ENCODE measurements at places on chromosomes 2 and 18.

DNA sequence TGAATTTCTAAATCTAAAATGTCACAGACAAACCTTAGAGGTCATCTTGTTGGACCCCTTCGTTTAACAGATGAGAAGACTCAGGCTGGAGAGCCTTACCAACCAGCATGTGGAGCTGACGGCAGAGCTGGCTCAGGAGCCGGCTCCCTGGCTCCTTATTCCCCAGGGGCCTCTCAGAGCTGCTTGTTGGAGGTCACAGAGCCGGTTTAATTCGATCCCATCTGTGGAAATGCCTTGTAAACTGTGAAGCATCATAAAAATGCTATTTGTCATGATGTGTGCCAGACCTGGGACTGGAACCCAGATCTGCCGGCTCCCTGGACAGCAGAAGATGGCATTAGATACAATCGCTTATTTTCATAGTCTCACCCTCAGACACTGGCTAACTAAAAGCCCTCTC, 8.2 kb upstream of the CIB4 start:
- DNase-seq, result no peak

DNA sequence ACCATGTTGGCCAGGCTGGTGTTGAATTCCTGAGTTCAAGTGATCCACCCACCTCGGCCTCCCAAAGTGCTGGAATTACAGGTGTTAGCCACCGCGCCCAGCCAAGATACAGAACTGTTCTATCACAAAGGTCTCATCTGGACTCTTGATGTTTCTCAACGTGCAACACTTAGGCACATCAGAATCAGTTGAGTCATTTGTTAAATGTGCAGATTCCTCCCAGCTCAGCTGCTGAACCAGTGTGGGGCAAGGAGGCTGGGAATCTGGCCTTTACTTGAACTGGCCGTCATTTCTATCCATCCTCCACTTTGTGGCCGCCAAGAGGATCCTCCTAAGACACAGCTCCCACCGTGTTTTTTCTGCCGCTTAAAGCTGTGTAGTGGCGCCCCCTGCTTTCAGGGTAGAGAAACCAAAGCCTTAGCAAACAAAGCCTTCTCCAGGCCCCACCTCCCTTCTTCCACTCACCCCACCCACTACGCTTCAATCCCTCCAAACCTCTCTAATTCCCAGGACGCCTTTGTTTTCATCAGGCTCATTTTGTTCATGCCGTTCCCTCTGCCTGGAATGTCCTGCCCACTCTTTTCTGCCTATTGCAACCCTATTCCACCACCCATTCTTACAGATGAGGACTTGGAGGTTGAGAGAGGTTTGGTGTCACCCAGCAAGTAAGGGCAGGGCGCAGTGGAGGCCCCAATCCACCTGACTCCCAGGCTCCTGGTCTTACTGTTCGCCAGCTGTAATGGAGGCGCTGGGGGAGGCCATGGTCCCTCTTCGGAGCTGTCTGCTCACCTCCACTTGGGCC, 776 bp upstream of the SPEG start:
- DNase-seq, result peak; percentile 64

DNA sequence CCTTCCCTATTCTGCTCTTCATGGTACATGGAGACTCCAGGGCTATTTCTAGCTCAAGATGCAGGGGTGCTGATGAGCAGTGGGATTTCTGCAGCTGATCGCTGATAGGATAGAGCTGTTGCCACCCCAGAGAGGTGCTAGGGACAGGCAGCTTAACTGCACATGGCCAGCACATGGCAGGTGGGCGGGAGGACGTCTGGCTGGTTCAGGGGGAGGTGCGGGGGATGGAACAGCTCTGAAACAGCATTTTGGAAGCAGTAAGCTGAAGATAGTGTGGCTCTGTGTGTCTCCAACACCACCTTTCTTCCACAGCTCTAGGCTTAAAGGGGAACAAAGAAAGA, 151.9 kb upstream of the PELI1 start:
- no peak for DNase-seq

DNA sequence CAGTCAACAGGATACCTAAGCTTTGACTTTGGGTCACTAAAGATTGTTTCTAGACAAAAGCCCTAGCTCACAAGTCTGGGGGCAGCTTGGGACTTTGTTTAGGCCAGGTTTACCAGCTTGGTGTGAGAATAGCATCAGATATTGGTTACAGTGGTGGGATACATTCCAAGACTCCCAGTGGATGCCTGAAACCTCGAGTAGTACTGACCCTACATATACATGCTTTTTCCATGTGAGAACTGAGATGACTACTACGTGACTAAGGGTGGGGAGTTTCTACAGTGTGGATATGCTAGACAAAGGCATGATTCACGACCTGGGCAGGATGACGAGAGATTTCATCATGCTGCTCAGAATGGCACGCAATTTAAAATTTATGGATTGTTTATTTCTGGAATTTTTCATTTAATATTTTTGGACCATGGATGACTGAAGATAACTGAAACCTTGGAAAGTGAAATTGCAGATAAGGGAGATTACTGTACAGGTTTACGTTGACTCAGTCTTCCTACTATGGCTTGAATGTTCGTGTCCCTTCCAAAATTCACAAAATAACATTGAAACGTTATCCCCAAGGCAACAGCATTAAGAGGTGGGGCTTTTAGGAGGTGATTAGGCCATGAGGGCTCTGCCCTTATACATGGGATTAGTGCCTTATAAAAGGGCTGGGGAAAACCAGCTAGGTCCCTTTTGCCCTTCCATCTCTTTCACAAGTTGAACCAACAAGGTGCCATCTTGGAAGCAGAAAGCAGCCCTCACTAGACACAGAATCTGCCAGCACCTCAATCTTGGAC, 50.2 kb upstream of the CTAGE1 start:
- DNase-seq, result no peak

DNA sequence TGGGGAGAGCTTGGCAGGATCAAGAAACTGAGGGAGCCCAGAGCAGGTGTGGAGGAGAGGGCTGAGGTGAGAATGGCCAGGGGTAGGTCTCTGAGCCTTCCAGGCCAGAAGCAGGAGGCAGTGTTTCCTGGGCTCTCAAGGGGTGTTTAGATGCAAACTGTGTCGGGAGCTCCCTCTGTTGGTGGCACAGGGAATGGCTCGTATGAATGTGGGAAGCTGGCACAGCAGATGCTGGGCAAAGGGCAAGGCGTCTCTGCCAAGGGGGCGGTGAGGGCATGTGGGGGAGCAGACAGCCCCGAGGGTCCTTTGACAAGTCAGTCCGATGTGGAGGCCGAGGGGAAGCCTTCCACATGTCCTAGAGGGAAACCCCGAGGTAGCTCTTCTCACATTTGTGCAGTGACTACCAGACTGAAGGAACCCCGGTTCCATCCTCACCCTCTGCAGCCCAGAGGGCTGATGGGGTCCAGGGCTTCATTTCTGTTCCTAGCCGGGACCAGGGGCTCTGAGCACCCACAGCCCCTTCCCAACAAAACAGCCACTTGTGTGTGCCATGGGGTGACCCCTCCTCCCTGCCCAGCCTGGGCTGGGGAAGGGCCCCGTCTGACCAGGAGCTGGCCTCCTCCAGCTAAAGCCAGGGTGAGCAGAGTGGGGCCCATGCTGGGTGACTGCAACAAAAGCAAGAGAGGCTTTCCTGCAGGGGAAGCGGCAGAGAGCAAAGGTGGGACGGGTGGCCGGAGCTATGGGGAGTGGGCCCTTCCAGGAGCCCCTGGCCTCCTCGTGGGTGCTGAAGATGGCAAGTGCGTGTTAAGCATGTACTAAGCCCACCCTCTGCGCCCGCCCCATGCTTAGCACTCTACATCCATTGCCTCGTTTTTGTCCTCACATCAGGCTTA, 103.4 kb downstream of the SEPTIN10 start:
- DNase-seq, result peak; percentile 71

DNA sequence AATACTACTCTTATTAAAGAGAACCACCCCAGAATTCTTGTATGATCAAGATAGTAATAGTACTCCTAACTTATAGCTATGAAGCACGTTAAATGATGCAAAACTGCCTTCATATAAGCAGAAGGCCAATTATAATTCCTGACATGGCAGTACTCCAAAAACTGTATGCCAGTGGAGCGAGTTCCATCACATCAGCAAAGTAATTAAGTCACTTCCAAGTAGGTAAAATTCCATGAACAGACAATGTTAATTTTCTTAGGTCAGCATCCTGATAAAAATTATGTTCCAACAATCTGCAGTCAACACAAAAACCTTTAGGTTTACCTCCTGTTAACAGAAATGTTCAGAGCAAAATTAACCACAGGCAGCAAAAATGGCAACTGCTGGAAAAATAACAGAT, 136.7 kb downstream of the CDH2 start:
- no peak for DNase-seq

GRCh38 chr2:75892490-75892889, 181.8 kb upstream of the GCFC2 start:
- no peak for DNase-seq

DNA sequence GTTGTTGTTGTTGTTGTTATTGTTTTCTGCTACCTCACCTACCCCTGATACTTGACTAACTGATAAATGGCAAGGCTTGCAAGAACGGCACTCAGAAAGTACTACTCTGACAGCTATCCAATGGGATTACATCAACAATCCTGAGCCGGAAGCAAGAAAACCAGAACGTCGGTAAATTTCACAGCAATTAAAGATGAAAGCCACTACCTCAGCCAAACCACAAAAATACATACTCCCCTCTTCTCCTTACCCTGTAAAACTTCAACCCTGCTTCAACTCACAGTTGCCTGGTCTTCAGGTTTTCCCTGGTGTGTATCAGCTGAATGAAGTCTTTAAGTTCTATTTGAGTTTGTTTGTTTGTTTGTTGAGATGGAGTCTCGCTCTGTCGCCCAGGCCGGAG, 293.7 kb upstream of the RND3 start:
- DNase-seq, result no peak

- DNase-seq, result no peak
Measured at GRCh38 chr2:85323351-85323987, 4.3 kb downstream of the TGOLN2 start.

DNA sequence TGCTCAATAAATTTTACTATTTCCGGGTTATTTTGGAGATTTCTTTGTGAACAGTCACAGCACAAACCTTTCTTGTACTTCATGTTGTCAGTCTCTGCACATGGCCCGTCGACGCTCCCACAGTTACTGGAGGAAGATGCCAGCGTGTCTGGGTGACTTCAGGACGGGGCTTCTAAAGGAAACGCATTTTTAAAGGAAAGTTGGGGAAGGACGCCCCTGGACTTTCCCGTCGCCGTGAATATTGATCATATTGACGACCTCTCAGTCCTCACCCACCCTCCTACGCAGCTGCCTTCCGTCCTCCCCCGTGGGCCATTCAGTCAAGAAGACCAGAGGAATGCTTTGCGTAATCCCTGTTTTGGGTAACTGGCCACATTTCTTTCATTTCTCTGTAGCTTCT, 71.1 kb upstream of the SNTG2 start:
- DNase-seq, result no peak

DNA sequence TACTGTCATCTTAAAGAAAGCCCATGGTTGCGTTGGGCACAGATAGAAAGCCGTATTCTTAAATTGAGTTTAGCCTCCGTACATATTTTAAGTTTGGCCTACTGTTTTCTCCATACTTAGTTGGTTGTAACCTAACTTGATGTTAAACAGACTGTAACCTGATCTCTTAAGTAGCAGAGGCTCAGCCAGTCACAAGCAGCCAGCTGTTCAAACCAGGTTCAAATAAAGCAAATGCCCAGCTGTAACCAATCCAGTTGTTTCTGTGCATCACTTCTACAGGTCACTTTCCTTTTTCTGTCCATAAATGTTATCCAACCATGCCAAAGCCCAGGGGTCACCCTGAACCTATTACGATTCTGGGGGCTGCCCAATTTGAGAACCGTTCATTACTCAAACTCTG, 10.0 kb upstream of the THADA start:
- DNase-seq, result no peak

- no peak for DNase-seq
Measured at GRCh38 chr2:42372474-42373200, 11.6 kb upstream of the COX7A2L start.

DNA sequence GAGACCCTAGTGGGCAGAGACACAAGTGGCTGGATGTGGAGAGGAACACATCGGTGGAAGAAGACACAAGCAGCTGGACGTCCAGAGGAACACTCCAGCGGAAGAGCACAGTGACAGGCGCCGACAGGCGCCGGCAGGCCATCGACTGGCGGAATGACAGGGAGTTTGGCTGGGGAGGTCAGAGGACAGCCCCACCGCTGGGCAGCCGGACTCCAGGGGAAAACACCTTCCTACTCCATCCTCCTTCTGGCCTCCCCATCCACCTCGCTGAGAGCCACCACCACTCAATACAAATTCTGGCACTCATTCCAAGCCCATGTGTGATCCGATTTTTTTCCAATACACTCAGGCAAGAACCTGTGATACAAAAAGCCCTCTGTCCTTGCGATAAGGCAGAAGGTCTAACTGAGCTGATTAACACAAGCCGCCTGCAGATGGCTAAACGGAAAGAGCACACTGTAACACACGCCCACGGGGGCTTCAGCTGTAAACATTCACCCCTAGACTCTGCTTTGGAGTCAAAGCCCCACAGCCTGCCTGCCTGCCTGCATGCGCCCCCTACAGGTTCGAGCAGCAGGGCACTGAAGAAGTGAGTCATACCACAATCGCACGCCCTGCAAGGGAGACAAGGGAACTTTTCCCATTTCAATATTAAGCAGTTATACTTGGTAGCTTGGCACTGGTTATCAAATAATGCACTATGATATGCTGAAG, 50.2 kb upstream of the LRP1B start:
- DNase-seq, result no peak

- no peak for DNase-seq
Measured at GRCh38 chr2:239268549-239268948, 132.3 kb downstream of the HDAC4 start.

DNA sequence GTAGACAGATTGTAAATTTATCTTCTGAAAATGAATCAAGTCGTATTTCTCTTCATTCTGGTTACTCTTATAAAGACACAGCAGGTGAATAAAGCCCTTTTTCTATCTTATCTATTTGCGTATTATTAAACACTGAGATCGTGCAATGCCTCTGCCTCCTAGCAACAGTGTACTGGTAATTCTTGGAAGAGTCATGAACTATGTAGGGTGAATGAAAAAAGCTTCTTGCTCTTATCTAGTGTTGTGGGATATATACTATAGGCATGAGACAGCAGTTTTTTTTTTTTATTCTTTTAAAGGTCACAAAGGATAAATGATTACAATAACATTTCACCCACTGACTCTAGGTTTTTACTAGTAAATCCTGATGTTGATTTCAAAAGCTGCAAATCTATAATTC, 324.2 kb downstream of the PDE11A start:
- no peak for DNase-seq

- no peak for DNase-seq
Measured at GRCh38 chr2:126972279-126972626, 73.6 kb downstream of the TEX51 start.

DNA sequence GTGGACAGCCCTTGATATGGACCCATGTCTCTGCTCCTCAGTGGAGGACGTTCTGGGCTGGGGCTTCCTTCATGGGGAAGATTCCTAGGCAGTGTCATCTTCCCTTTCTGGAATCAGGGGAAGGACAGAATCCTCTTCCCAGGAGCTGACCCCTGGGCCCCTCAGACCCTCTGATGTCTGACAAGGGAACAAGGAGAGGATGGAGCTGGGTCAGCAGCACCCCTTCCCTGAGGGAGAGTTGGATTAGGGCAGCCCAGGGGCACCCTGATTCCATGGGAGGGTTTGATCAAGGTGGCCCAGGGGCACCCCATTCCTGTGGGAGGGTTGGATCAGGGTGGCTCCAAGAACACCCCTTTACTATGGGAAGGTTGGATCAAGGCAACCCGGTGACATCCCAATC, 86.5 kb downstream of the ACKR3 start:
- no peak for DNase-seq

GRCh38 chr2:176473851-176474250, 204.6 kb downstream of the MTX2 start:
- DNase-seq, result no peak

GRCh38 chr2:189673661-189674373, 653 bp upstream of the ANKAR start:
- DNase-seq, result no peak

- no peak for DNase-seq
Measured at GRCh38 chr2:47485751-47486300, 82.9 kb downstream of the MSH2 start.
